Omental fat pad (tissue), 4 donors: ENCODE measurements at places on chromosomes 16 and 17.

- no peak for DNase-seq
These were observed 505.8 kb upstream of the ERCC4 start for GRCh38 chr16:13414154-13414553.

GRCh38 chr17:62791767-62792446 lies 16.2 kb downstream of the MARCHF10 start:
- no peak for DNase-seq

GRCh38 chr17:63435681-63436522 lies 10.2 kb downstream of the CYB561 start:
- DNase-seq, result no peak

DNA sequence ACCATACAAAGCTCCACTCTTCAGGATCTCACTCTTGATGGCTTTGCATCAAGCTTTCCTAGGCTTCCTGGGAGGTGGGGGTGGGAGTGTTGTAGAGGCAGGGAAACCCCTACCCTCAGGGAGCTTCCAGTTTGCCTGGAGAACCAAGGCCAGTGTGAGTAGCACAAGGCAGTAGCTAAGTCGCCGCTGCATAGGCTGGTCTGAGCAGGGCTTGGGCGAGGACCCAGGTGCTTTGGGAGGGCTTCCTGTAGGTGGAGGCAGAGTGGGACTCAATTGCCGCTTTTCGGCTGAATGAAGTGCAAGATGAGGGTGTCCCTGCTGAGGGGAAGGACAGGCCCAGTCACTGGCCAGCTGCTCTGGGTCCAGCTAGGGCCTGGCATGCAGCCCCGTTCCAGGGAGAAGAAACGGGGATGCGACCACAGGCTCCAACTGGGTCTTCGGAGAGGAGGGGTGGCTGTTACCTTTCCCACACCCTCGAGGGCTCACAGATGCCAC lies 3.9 kb downstream of the CD79B start:
- DNase-seq, result no peak

GRCh38 chr17:40264458-40265185 lies 23.1 kb upstream of the CDC6 start:
- DNase-seq, result no peak

GRCh38 chr16:25037221-25037620 lies 22.1 kb upstream of the ARHGAP17 start:
- DNase-seq, result no peak

DNA sequence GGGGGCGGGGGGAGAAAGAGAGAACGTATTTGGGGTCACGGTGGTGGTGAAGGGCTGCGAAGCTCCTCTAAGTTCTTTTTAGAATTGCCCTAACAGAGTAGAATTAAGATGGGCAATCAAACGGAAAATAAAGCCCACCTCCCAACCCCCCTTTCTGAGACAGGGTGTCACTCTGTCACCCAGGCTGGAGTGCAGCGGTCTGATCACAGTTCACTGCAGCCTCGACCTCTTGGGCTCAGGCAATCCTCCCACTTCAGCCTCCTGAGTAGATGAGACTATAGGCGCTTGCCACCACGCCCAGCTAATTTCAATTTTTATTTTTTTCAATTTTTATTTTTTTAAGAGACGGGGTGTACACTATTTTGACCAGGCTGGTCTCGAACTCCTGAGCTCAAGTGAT lies 710 bp upstream of the CAVIN1 start:
- DNase-seq, result no peak

DNA sequence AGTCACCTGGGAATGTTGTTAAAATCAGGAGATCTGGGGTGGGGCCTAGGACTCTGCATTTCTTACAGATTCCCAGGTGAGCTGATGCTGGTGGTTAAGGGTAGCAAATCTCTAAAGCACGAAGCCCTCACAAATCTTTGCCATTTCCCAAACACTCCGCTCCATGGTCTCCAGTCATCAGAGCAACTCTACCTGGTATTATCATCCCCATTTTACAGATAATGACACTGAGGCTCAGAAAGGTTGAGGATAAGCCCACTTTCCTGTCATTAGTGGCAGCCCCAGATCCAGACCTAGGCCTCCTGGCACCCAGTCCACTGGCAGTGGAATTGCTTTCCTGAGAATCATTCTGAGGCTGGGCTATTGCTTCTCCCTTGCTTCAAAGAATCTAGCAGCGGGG lies 8.7 kb downstream of the SLC46A1 start:
- no peak for DNase-seq

GRCh38 chr17:1941272-1942065 lies 83.7 kb downstream of the RTN4RL1 start:
- DNase-seq, result no peak
